Heart left ventricle (tissue), 16 donors: ENCODE measurements at places on chromosomes 2 and 18.
A peak's percentile ranks its signal among the peaks of the same experiment; 100 is the strongest.

DNA sequence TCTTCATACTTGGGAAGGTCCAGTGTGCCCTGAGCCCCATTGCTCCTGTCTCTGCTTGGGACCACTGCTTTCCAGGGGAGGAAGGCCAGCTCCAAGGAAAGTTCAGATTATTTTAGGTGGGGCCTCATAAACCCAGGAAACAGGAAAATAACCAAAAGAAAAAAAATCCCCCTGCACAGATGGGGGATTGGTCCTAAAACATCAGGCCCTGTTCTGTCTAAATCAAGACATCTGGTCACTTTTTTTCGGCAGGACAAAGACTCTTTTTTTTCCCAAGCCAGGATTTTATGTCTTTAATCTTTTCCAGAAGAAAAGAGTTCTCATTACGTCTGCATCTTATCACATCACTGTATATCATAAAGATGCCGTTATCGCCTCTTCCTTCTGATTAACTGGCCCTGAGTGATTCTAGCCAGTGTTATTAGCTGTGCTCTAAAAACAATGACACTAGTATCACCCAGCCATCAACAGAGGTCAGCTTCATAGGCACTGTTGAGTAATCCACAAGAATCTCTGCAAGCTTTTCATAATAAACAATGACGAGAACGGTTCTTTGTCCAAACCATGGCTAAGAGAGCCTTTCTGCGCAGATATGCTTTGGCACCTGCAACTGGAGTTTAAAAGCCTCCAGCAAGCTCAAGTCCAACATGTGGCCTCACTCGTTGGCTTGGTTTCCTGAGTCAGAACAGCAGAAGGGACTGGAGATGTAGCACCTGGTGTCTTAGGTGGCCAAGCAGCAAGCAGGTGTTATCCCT is 138.2 kb downstream of the VAPA start:
- no peaks in the 10 kb centered on the region for H3K4me1 ChIP-seq
- peak overlapping the region; percentile 68 for H3K27ac ChIP-seq
- H3K27me3 ChIP-seq, result no peaks in the 10 kb centered on the region

DNA sequence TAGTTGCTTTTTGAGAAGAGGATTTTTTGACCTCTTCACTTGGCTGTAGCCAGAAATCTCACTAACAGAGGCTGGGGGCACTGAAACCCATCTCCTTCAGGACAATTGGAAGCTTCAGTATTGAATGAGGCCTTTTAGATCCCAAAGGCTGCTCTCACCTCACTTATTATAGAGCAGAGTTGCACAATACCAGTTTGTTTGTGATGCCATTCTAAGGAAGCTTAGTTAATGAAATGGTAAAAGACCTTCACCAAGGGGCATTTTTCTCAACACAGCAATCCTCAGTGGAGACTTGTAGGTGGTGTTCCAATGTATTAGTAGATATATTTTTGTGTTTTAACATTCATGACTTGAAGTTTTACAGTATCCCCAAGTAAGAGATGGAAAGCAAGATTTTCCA is 71.0 kb upstream of the RFX8 start:
- no peaks in the 10 kb centered on the region for H3K4me1 ChIP-seq
- no peak for DNase-seq
- no peak overlapping the region for H3K27ac ChIP-seq
- no peak overlapping the region for H3K4me3 ChIP-seq
- no peaks in the 10 kb centered on the region for H3K27me3 ChIP-seq
- H3K36me3 ChIP-seq, result no peaks in the 10 kb centered on the region

DNA sequence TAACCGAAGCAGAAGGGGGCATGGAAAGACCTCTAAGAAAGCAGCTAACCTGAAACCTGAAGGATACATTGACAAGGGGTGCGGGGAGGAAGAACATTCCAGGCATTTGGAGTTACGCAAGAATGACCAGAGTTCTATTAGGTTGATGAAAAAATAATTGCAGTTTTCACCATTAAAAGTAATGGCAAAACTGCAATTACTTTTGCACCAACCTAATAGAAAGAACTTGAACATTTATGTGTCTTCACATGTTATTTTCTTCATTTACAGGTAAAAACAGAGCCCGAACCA is 110.5 kb downstream of the LYPD6B start:
- no peak overlapping the region for H3K4me3 ChIP-seq
- H3K27ac ChIP-seq, result no peak overlapping the region
- no peaks in the 10 kb centered on the region for H3K4me1 ChIP-seq
- no peaks in the 10 kb centered on the region for H3K36me3 ChIP-seq
- H3K27me3 ChIP-seq, result no peaks in the 10 kb centered on the region
- no peak for DNase-seq

- H3K36me3 ChIP-seq, result no peaks in the 10 kb centered on the region
- no peaks in the 10 kb centered on the region for H3K4me1 ChIP-seq
- H3K4me3 ChIP-seq, result no peak overlapping the region
- H3K27me3 ChIP-seq, result no peaks in the 10 kb centered on the region
- H3K27ac ChIP-seq, result no peak overlapping the region
These were observed 5.3 kb downstream of the ADCY3 start for GRCh38 chr2:24914713-24915112.
